ENCODE measurements at places on chromosomes 2 and 18. TPM values are rescaled to one million over a fixed set of nuclear protein-coding genes. Genes with fewer than 3 reads are reported as not detected.

The CNOT9 gene
- total RNA-seq: 39.4 TPM

The LINC00305 gene
- not detected for total RNA-seq

The ABCG8 gene
- total RNA-seq: 1.2 TPM

The RAD51AP2 gene
- 1.2 TPM for total RNA-seq

The DNAJC5G gene
- 0.23 TPM for total RNA-seq

The CHCHD5 gene
- total RNA-seq: 6.0 TPM

The TBR1 gene
- total RNA-seq: 3.9 TPM

The MYCN gene
- 25.4 TPM for total RNA-seq

The CROCC2 gene
- 1.4 TPM for total RNA-seq

The FOXD4L1 gene
- 0.69 TPM for total RNA-seq

The GPR75 gene
- total RNA-seq: 29.5 TPM

The IL1F10 gene
- not detected for total RNA-seq

The SPC25 gene
- 9.2 TPM for total RNA-seq

The LRATD1 gene
- 63.2 TPM for total RNA-seq

The TEKT4 gene
- total RNA-seq: 2.5 TPM

The TMBIM1 gene
- total RNA-seq: 15.7 TPM

The FAM228A gene
- total RNA-seq: 1.2 TPM

The SERPINB4 gene
- total RNA-seq: not detected

The GKN1 gene
- total RNA-seq: not detected

The CNTNAP5 gene
- 66.2 TPM for total RNA-seq

The IL18RAP gene
- not detected for total RNA-seq

The DCC gene
- total RNA-seq: 30.4 TPM

The ANKRD30B gene
- 3.9 TPM for total RNA-seq

The DARS1 gene
- total RNA-seq: 58.8 TPM

The CRYGD gene
- 3.7 TPM for total RNA-seq

The DNAJC27 gene
- 24.5 TPM for total RNA-seq

The REG3G gene
- not detected for total RNA-seq

The IL1R1 gene
- total RNA-seq: 0.46 TPM

The RNF138 gene
- 60.7 TPM for total RNA-seq

The CDCA7 gene
- total RNA-seq: 21.9 TPM

The ERBB4 gene
- 78.7 TPM for total RNA-seq

The COPS8 gene
- 212 TPM for total RNA-seq

The GPD2 gene
- total RNA-seq: 112 TPM

The TMEFF2 gene
- total RNA-seq: 55.4 TPM

The UNC80 gene
- 26.5 TPM for total RNA-seq

The RNF152 gene
- 144 TPM for total RNA-seq

The PRSS56 gene
- total RNA-seq: 1.6 TPM

The SLC35F6 gene
- total RNA-seq: 29.8 TPM

The VSNL1 gene
- total RNA-seq: 128 TPM

The ITGB1BP1 gene
- total RNA-seq: 60.0 TPM

The WDPCP gene
- total RNA-seq: 42.4 TPM

The GRP gene
- total RNA-seq: 1.8 TPM

The MOB4 gene
- 83.0 TPM for total RNA-seq

The NEU4 gene
- 0.92 TPM for total RNA-seq

The SERPINB13 gene
- total RNA-seq: under 0.01 TPM

The DSEL gene
- 61.1 TPM for total RNA-seq

The GKN2 gene
- total RNA-seq: not detected

The EVX2 gene
- total RNA-seq: not detected

The ALPP gene
- not detected for total RNA-seq

The SCN1A gene
- 61.8 TPM for total RNA-seq

The LMAN1 gene
- 52.4 TPM for total RNA-seq

The BCL2 gene
- total RNA-seq: 21.2 TPM

The SERPINB12 gene
- total RNA-seq: not detected

The IL36RN gene
- not detected for total RNA-seq

The B3GNT7 gene
- 9.0 TPM for total RNA-seq

All from diencephalon (tissue), 1 donor.